ENCODE measurements at places on chromosomes 1 and 21.

DNA sequence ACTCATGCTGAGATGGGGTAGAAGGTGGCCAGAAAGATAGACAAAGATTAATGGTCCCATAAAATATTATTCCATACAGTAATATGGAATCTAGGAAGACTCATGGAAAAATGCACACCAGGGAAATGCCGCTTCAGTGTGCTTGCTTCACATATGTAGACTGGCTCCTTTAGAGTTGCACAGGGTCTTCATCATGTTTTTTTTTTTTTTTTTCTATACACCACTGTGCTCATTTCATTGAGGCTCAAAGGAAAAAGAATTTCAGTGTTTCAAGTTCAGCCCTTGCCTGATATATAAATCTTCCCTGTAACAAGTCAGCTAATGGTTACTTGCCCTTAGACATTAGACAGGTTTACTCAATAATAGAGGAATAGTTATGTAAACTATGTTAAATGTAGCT lies 33.2 kb downstream of the KCNK2 start:
- no peak for DNase-seq

DNA sequence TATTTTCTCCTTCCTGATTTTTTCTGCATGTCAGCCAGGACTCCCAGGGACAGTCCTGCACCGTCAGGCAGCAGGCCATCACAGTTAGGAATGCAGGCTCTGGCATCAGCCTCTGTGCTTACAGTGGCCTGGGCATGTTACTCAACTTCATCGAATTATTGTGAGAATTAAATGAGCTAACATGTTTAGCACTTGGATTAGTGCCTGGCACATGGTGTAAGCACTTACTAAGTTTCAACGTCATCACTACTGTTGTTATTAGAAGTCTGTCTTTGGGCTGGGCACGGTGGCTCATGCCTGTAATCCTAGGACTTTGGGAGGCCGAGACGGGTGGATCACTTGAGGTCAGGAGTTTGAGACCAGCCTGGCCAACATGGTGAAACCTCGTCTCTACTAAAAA lies 45.1 kb downstream of the SCCPDH start:
- DNase-seq = no peak

GRCh38 chr1:2845869-2846268 lies 44.4 kb upstream of the TTC34 start:
- DNase-seq = no peak

DNA sequence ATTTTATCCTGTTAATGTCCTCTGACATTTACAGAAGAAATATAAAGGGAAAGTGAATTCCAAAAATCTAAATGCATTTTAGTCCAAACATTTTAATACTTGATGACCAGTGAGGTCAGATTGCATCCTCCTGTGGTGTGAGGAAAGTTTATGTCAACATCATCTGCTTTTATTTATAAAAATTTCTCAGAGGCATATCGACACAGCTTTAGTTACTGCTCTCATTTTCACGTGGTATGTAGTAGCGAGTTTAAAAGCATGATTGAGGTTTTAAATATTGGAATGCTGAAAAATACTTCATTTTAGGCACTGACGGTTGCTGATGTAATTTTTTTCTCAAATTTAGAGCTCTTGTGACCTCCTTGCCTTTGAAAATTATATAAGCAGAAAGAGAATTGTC lies 234.8 kb downstream of the HMCN1 start:
- no peak for DNase-seq

DNA sequence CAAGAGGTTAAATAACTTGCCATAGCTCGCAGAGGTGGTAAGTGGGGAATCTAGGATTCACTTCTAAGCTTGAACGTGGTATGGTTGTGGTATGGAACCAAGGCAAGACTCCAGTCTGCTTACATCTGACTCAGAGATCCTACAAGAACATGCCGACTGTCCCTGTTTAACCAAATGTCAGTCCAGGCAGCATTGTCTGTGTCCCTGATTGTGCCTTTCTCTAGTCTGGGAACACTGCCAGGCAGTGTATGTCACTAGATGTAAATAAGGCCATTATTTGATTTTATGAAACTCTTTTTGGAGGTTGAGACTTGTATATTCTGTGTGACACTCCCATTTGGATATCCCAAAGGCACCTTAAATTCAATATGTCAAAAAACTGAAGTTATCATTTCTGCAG lies 96.0 kb downstream of the NOS1AP start:
- no peak for DNase-seq

DNA sequence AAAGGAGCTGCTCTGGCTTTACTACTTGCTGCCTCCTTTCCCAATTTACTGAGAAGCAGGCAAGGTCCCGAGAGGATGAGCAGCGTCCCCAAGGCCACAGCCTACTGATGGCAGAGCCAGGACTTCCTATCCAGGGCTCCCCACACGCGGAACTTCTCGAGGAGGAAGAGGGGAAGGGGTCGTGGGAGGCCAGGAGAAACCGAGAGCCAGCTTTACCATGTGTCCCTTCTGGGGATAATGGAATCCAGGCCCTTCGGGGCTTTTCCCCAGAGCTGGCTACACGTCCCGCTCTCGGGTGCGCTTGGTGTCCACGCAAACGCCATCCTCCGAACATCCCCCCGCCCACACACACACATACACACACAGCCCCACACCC lies 4.3 kb upstream of the CCN1 start:
- no peak for DNase-seq

- no peak for DNase-seq
These were observed 161.8 kb downstream of the PCBP3 start for GRCh38 chr21:45805321-45805720.

DNA sequence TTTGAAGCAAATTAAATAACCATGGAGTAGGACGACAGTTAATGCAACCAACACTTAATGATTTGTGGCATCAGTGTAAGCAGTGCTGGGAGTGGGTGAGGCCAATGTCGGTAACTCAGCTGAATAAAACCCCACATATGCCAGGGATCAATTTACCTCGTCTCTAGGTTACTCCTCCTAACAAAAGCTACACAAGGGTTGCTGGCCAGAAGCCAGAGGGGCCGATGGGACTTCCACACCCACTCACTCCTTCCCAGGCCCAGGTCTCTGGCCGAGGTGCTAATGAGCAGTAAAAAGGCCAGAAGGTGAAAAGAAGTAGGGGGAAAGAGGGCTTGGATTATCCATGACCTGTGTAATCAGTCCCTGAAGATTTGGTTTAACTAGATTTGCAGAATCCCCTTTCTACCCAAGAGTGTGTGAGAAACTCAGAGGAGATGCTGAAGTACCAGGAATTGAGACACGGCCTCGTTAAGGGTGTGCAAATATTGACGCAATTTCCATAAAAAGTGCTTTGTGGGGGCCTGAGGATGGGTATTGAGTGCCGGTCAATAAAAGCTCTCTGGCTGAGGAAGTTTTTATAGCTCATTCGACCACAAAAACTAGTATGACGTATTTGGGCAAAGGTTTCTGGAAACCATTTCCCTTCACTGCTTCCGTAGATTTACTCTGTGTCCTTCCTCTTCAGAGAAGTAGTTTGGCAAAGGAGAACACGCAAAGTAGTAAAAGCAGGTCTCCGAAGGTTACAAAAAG lies 145.5 kb downstream of the TBX15 start:
- no peak for DNase-seq

GRCh38 chr1:151255381-151255780 lies 847 bp downstream of the PSMD4 start:
- no peak for DNase-seq

GRCh38 chr1:204456826-204457442 lies 37.7 kb downstream of the PIK3C2B start:
- no peak for DNase-seq

DNA sequence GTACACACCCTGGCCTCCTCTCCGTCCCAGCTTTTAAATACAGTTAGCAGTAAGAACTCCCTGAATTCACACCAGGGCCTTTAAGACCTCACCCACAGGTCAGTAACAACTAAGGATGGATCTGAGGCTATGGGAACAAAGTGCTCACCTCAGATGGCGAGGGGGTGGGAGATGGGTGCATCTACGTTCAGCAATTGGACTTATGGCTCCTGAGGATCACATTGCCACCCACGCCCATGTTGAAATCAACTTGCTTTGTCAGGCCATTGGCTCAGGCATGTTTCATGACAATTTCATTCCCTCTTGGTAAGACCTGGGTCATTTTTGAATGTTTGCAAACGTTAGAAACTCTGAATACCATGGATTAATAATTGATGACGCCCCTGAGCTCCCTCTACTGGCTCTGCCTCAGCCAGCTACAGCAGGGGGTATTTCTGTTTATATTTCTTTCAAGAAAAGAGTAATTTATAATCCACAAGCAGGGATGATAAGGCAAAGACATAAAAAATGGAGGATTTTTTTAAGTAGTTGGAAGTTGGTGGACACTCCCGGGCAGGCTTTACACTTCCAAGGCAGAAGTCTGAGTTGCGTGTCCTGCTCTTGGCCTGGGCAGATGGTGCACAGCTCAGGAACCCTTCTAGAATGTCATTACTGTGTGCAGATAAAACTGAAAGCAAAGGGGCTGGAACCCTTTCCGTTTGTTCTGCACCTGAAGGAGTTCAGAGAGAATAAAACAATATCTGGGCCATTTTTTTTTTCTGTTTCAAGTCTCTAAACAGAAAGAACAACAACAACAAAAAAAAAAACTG lies 13.7 kb upstream of the LBR start:
- no peak for DNase-seq

DNA sequence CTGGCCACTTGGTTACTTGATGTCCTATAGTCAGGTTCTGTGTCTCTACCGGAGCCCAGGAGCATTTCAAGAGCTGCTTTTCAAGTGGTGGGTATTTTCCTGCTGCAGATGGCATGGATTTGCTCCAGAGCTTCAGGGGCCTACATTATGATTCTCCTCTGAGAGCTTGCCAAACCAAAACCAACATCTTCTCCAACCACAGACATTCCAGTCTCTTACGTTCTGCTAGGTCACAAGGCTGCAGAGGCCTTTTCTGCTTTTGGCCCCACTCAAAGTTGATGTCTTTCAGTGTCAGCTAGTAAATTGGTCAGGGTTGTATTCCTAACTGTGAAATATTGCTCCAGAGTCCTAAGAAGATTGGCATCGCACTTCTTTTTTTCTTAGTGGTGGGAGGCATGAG lies 14.7 kb upstream of the AQP10 start:
- DNase-seq = no peak

GRCh38 chr1:6727535-6727934 lies 25.9 kb upstream of the DNAJC11 start:
- DNase-seq = peak; percentile 48

DNA sequence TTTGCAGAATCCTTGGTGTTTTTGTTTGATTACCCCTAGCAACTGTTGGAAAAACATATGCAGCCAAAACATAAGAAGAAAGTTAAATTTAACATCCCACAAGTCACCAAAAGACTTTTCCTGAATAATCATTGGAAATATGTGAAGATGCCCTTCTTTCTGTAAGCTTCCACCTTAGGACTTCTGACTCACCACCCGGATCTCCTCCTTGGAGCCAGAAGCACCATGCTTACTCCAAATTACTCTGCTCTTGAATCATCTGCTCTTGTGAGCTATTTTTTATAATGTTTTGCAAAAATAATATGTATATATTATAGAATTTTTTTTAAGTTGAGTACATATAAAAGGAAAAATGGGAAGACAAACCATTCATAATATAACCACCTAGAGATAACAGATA lies 391.7 kb downstream of the KCTD3 start:
- no peak for DNase-seq

DNA sequence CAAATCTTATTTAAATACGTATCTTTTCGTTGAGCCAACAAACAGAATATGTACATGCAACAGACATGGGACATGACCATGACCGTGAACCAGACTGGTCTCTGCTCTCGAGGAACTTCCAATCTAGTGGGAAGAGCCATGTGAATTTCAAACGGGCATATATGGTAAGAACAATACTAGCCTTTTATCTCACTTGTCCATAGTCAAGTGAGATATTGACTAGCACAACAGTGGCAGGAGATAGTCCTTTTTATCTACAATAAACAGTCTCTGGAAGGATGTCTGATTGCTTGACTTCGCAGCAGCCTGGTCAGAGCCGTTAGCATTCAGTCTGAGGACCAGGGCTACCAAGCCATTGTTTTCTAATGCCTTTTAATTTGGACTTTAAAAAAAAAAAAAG lies 12.6 kb upstream of the PLA2G2C start:
- DNase-seq = no peak

DNA sequence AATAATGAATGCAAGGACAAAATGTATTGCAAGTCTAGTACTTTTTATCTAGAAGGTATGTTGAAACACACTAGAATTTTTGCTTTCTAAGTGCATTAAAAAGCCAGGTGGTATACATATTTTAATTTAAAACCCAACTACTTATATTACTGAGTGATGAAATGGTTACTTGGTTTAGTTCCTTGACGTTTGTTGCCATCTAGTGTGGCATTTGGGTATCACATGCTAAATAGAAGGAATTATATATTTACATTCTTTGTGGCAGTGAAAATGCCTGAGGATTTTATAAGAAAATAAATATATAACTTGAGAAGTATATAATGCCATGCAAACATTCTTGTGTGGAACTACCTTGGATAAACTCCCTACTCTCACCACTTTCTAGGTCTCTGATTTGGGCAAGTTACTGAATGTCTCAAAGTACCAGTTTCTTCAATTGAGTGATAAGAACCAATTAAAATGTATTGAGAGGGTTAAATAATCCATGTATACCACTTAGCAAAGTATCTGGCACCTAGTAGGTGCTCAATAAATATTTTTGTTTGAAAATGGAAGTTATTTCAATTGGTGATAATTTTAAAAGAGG lies 69.6 kb downstream of the SDCCAG8 start:
- DNase-seq = no peak

- no peak for DNase-seq
These were observed 836 bp upstream of the GBP4 start for GRCh38 chr1:89199525-89200031.
